CD8-positive, alpha-beta memory T cell (primary cell): ENCODE measurements at places on chromosomes 3 and 15. TPM values are rescaled to one million over a fixed set of nuclear protein-coding genes. Genes with fewer than 3 reads are reported as not detected.

The LAMB2 gene
- total RNA-seq, result 0.77 TPM

GRCh38 chr3:9769012-9769411, 735 bp downstream of the CAMK1 start:
- no peak overlapping the region for H3K4me3 ChIP-seq
- no peaks in the 10 kb centered on the region for H3K27me3 ChIP-seq
- H3K36me3 ChIP-seq, result no peaks in the 10 kb centered on the region
- peaks cover 8% of the 10 kb centered on the region for H3K4me1 ChIP-seq
- no peak overlapping the region for H3K27ac ChIP-seq

GRCh38 chr3:138254216-138254615, 67.1 kb downstream of the ARMC8 start:
- no peaks in the 10 kb centered on the region for H3K27me3 ChIP-seq
- H3K4me1 ChIP-seq, result no peaks in the 10 kb centered on the region
- H3K4me3 ChIP-seq, result no peak overlapping the region
- DNase-seq, result no peak

- DNase-seq, result no peak
- H3K4me3 ChIP-seq, result no peak overlapping the region
- no peaks in the 10 kb centered on the region for H3K27me3 ChIP-seq
- H3K36me3 ChIP-seq, result no peaks in the 10 kb centered on the region
- H3K27ac ChIP-seq, result no peak overlapping the region
Measured at GRCh38 chr3:73718326-73719110, 93.8 kb upstream of the PDZRN3 start.

DNA sequence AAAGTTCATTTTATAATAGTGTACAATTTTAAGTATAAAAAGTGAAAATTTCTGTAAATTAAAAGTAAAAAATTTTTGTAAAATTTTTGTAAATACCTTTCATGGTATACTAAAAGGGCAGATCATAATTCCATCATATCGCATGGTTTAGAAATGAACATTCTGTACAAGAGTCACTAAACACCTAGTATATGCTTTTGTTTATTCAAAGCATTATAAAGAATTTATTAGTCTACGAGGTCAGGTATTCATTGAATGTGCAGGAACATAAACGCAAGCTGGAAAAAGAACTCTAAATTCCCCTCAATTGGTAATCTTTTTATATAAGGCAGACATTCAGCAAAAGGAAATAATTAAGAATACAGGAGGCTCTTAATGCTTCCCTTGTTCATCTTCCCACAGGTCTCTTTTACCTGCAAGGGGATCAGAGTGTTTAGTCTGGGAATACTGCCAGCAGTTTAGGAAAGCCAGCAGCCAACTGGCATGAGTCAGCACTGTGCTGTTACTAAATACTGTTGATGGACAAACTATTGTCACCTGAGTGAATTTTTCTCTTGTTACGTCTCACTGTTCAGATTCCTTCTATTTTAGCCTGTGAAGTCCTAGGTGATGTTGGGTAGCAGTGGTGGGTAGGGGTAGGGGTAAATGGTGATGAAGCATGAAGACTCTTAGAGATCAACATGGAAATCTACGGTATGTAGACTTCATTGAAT, 70.1 kb downstream of the UQCC5 start:
- H3K4me1 ChIP-seq, result no peaks in the 10 kb centered on the region
- H3K27ac ChIP-seq, result no peak overlapping the region
- H3K36me3 ChIP-seq, result peaks cover 32% of the 10 kb centered on the region
- H3K4me3 ChIP-seq, result no peak overlapping the region
- no peak for DNase-seq
- no peaks in the 10 kb centered on the region for H3K27me3 ChIP-seq

DNA sequence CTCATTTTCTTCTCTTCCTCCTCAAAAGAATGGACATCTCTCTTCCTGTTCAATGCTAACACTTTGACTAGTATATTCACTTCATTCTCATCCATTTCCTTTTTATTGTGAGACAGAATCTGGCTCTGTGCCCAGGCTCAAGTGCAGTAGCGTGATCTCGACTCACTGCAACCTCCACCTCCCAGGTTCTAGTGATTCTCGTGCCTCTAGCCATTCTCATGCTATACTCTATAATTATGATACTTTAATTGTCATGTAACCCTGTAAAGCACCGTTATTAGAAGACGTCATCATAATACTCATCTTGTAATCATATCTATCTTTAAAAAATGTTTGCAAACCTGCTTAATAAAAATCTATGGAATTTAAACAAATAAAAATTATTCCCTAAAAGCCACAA, 107.0 kb downstream of the SHOX2 start:
- H3K27ac ChIP-seq, result no peak overlapping the region
- no peak for DNase-seq
- no peaks in the 10 kb centered on the region for H3K36me3 ChIP-seq
- no peaks in the 10 kb centered on the region for H3K4me1 ChIP-seq

DNA sequence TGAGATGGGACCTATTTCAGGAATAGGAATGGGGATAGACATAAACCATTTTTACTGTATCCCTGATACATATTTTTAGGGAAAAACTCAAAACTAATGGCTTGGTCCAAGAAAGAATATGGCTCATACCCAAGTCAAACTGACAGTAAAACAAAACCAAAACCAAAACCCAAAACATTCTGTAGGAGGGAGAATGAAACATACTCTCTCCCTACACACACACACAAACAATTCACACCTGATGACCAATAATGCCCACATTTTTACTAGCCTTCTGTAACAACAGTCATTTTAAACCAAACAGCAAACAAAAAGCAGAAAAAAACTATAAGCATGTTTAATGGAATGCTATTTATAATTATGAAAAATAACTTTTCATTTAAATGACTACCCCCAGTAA, 74.9 kb downstream of the NBEAL2 start:
- peaks cover 22% of the 10 kb centered on the region for H3K4me1 ChIP-seq
- peaks cover 14% of the 10 kb centered on the region for H3K36me3 ChIP-seq
- no peak overlapping the region for H3K27ac ChIP-seq

DNA sequence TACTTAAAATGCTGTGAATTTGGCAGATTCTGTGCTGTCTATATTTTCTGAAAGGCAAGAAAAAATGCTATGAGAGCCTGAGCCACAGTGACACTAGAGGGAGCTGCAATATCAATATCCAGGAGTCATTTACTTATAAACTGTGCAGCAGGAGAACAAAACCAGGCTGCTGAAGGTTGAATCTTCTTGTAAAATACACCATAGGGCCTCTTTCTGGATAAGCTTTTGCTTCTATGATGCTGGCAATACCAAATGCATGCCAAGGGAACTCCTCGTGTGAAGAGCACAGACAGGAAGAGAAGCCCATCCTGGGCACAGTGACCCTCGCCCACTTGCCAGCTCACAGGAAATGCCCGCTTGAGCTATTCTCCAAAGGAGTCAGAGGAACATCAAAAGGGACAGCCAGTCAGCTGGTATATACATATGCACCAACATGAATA, 48.0 kb upstream of the TSPAN3 start:
- DNase-seq, result no peak
- no peak overlapping the region for H3K4me3 ChIP-seq
- H3K36me3 ChIP-seq, result no peaks in the 10 kb centered on the region
- H3K4me1 ChIP-seq, result peaks cover 9% of the 10 kb centered on the region
- H3K27me3 ChIP-seq, result no peaks in the 10 kb centered on the region

- no peaks in the 10 kb centered on the region for H3K4me1 ChIP-seq
- H3K4me3 ChIP-seq, result no peak overlapping the region
- no peaks in the 10 kb centered on the region for H3K27me3 ChIP-seq
- no peak overlapping the region for H3K27ac ChIP-seq
- no peaks in the 10 kb centered on the region for H3K36me3 ChIP-seq
Measured at GRCh38 chr3:190877925-190878324, 15.4 kb upstream of the GMNC start.

DNA sequence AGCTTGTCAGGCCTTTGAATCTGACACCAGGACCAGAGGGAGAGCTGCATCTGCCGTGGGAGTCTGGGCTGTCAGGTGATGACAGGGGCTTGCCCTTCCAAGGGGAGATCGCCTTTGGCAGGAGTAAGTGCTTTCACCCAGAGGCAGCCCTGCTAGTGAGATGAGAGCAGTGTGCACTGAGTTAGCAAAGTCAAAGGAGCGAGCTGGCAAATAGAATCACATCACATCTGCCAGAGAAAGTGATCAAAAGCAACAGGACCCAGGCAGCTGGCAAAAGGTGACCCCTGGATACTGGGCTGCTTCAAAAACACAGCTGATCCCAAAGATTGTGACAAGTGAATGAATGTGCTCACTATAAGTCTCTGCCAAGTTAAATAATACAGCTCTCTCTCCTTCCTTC, 36.1 kb upstream of the PYDC2 start:
- no peak for DNase-seq
- no peak overlapping the region for H3K27ac ChIP-seq
- no peaks in the 10 kb centered on the region for H3K27me3 ChIP-seq
- no peaks in the 10 kb centered on the region for H3K4me1 ChIP-seq
